LoVo (cell line): ENCODE measurements at places on chromosomes 3 and 15.

DNA sequence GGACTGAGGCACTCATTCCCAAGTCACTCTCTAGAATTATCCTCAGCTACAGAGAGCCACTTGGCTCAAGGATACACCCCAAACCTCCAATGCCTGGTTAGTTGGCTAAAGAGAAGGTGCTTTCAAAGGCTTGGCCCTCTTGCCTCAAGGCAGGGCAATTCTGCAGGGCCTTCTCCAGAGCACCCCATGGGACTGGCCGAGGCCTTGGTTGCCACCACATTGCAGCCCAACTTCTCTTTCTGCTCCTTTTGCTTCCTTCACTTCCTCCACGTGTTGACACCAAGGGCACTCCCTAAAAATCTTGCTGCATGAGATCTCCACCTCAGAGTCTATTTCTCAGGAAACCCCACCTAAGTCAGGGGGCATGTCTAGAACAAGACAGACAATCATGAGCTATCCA, 36.7 kb downstream of the MEGF11 start:
- no peak for DNase-seq

DNA sequence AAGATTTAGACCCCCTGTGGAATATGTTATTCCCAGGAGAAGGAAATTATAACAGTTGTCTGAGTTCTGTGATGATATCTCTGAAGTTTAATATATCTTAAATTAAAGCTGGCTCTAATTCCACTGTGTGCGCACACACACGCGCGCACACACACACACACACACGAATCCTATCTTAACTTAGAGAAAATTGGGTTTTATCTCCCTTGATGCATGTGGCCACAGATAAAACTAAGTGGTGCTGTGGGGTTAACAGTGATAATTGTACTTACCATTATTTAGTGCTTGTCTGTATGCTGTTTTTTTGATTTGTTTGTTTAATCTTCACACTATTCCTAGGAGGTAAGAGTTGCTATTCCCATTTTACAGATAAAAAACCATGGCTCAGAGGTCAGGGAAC, 7.4 kb downstream of the EEFSEC start:
- DNase-seq: no peak

GRCh38 chr15:46121441-46121840, 486.6 kb downstream of the SQOR start:
- no peak for DNase-seq

DNA sequence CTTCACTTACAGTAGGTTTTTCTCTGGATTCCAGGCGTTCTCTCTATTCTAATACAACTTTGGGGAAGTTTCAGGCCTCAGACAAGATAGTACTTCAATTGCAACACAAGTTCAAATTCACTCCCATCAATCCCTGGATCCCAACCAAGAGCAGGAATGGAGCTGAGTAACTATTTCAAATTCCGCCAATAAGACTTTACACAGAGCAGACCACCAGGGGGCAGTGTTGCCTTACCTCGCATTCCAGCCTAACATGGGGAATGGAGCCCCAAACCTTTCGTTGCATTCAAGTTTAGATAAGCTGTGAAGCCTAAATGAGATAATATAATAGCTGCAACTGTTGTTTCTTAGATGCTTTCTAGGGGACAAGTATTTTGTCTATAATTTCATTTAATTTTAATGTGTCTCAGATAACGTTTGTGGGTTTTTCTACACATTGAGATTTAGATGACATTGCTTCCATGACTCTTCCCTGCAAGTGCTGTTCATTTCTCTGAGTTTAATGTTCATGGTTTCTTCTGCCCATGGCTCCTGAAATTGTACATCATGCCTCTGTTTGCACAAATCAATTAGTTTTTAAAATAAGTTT, 186.7 kb downstream of the NSUN3 start:
- peak; percentile 61 for DNase-seq

- DNase-seq: no peak
Observed at GRCh38 chr3:132254076-132254755, 63.0 kb upstream of the ACP3 start.

GRCh38 chr15:92228830-92229229, 164.9 kb upstream of the ST8SIA2 start:
- no peak for DNase-seq

DNA sequence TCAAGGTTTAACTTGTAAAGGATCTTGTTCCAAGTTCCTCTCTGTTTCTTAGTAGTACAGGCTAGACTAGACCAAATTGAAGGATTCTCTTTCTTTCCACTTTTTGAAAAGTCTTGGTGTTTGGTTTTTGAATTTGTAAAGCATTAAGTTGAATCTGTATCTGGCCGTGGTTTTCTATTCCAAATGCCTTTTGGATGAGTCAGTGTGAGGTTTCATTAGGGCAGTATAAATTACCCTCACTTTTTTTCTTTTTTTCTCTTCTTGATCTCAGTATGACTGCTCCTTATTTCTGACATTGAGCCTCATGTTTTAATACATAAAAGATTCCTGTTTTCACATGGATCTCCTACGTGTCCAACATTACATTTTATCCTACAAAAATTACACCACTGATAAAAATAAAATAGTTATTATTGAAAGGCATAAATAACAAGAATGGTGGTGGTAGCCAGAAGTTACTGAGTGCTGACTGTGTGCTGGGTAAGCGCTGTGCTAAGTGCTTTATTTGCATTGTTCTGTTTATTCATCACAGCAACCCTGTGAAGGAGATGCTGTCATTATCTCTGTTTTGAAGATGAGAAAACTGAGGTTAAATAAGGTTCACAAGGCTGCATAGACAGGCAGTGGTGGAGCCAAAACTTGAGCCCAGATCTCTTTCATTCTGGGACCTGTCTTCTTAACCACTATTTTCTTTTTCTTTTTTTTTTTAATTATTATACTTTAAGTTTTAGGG, 48.3 kb downstream of the MITF start:
- DNase-seq: peak; percentile 11

GRCh38 chr15:95853350-95853749, 477.1 kb upstream of the NR2F2 start:
- DNase-seq: no peak

- no peak for DNase-seq
Observed at GRCh38 chr3:150074697-150075416, 104.2 kb upstream of the PFN2 start.

DNA sequence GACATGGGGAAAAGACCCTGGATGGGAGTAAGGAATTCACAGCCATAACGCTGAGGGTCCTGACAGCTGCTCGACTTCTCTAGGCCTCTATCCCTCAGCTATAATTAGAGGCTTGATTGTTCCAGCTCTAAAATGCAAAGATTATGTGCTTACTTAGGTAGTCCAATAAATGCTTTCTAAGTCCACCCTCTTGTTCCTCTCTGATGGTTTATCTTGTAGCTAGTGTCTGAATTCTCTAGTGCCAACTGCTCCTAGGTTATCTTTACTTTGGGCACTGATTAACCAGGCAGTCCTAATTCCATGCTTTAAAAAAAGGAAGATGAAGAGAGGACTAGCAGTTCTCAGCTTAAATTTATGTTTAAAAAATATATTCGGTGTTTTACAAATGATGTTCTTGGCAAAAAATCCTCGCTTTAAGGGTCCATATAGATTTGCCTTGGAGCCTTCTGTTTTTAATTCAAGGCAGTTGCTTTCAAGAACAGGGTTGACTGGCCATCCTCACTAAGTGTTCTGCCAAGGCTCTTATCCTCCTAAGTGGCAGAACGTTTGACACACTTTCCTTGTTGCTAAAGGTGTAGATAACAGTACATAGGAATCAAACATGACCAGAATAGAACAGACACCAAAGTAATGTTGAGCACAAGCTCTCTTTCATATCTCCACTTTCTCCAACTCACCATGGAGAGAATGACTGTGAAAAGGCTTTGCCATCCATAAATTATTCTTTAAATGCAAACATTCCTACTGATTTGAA, 60.6 kb downstream of the THRB start:
- no peak for DNase-seq

DNA sequence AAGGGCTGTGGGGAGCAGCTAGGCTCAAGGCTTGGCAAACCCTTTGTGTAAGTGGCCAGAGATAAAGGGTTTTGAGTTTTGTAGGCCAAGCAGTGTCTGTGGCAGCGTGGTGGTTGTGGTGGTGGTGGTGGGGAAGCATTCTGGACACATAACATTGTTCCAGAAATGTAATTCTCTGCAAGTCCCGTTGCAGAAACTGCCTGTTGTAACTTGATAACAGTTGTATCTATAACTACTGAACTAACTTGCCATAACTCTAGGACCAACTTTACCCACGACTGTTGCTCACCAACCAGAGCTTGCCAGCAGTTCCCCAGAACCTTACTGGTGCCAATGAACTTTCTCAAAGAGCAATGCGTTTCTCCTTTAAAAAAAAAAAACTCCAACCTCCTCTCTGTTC, 18.1 kb upstream of the TMEM40 start:
- no peak for DNase-seq

- no peak for DNase-seq
Observed at GRCh38 chr15:94745371-94745770, 514.0 kb downstream of the MCTP2 start.

DNA sequence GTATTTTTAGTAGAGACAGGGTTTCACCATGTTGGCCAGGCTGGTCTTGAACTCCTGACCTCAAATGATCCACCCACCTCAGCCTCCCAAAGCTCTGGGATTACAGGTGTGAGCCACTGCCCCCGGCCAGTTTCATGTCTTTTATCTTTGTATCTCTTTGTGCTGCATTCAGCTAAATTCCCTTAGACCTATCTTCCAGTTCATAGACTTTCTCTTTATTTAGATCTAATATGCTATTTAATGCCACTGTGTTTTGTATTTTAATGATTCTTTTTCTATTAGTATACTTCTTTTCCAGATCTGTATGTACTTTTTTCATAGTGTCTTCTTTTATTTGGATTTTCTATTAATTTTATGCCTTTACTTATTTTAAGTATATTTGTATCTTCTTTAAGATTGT, 14.9 kb downstream of the MINAR1 start:
- no peak for DNase-seq

- DNase-seq: no peak
Observed at GRCh38 chr3:80017369-80017768, 249.6 kb upstream of the ROBO1 start.

GRCh38 chr15:57012556-57012955, 94.1 kb downstream of the TCF12 start:
- DNase-seq: no peak

DNA sequence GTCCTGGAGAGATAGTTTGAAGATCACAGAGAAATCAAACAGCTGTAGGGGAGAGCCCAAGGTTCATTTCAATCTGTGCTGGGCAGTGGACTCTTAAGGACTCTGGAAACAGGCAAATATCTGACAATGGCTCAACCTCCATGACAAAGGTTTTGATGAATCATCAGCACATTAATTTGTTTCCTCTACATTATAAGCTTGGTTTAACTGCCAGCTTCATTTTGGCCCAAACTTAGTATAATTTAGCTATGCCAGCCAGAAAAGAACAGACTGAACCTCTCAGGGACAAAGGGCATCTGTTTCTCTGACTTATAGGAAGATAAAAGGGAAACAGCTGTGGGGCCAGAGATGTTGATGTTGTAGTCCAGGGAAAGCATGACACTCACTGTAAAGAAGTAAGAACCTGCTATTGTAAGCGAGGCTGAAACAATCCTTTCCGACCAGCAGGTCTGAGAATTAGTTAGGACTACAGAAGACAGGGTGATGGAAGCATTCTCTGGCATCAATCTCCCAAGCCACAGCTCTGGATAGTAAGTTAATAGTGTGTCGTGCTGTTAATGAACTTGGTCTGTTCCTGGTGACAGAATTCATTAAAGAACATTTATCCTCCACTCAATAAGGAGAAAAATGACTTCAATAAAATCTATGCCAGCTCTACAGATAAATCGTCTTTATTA, 110.1 kb downstream of the KCNMB2 start:
- no peak for DNase-seq

- DNase-seq: no peak
Observed at GRCh38 chr3:39038165-39038564, 13.6 kb downstream of the SCN11A start.

GRCh38 chr3:39267631-39268548, 11.9 kb downstream of the CX3CR1 start:
- DNase-seq: no peak

DNA sequence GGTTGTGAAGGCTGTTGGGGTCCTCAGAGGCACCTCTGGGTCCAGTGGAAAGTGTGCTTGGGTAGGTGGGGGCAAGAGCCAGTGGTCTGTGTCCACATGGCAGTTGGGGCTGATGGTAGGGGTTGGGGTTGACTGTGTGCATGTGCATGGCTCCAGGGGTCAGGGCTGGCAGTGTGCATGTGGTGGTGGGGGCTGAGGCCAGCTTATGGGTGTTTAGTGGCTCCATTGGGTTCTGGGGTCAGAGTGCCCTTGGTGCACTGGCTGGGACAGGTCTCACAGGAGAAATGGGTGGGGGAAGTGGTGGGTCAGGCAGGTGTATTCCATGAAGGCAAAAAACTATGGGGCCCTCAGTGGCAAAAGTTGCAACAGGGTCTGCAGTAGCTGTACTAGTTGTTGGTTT, 97.9 kb downstream of the EDEM1 start:
- no peak for DNase-seq

- DNase-seq: no peak
Observed at GRCh38 chr3:77601823-77602415, 562.0 kb downstream of the ROBO2 start.

DNA sequence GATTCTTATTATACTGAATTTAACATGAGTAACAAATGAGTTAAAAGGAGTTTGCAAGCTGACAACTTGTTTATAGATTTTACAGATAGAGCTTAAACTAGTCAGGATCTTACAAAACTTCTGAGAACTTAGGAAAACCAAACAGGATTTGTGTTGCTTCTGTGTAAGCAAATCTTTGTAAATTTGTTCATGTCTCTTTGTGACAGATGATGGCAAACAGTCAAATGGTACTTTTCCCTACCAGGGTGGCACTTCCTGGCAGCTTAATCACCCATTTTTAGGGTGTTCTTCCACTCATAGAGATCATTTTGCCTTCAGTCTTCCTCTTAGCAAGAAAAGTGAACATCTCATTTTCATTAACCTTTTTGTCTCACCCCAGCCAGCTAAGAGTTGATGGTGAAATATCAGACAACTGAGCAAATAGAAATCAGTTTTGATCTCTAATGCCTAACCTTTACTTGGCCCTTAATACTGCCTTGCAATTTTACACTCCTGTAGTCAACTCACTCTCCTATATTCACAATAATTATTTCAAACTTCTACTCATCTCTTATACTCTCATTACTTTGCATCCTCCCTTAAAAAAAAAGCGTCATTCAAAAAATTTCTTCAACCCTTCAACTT, 23.7 kb upstream of the NECTIN3 start:
- no peak for DNase-seq

GRCh38 chr15:57640930-57641682, 49.4 kb downstream of the MYZAP start:
- DNase-seq: no peak

- DNase-seq: no peak
Observed at GRCh38 chr15:32152574-32152973, 122.3 kb downstream of the CHRNA7 start.

- DNase-seq: no peak
Observed at GRCh38 chr3:67470207-67470606, 184.2 kb downstream of the SUCLG2 start.

GRCh38 chr3:52317208-52318000, 1.3 kb downstream of the DNAH1 start:
- no peak for DNase-seq

DNA sequence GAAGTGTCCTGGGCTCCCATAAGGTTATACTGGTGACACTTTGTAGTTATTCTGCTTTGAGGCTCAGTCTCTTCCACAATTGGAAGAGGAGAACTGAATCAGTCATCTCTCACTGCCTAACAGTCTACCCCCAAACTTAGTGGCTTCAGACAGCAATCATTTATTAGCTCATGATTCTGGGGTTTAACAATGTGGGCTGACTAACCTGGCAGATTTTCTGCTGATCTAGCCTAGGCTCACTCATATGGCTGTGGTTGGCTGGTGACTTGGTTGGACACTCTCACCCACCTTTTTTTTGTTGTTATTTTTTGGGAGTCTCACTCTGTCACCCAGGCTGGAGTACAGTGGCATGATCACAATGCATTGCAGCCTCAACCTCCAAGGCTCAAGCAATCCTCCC, 7.1 kb downstream of the GPD1L start:
- no peak for DNase-seq
